ENCODE measurements at places on chromosomes 6 and 20.

DNA sequence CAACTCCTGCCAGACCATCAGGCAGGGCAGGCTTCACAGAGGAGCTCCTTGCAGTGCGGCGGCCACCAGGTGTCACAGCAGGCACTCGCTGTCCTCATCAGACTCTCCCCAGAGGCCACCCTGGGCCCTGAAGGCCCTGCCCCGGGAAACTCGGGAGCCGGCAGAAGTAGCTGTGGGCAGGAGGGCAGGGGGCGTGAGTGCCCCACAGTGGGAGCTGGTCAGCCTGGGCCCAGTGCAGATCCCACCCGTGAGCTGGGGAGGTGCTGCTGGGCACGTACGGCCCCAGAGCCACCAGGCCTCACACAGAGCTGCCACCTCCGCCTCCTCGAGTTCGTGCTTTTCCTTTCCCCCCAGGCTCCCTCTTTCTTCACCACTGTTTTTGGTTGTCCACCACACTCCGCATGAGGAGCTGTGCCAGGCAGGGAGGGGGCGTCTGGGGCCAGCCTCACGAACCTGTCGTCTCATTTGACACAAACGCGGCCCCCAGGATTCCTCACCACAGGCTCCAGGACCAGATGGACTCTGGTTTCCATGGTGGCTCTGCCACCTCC lies 33.8 kb downstream of the FRMD1 start:
- DNase-seq = no peak

DNA sequence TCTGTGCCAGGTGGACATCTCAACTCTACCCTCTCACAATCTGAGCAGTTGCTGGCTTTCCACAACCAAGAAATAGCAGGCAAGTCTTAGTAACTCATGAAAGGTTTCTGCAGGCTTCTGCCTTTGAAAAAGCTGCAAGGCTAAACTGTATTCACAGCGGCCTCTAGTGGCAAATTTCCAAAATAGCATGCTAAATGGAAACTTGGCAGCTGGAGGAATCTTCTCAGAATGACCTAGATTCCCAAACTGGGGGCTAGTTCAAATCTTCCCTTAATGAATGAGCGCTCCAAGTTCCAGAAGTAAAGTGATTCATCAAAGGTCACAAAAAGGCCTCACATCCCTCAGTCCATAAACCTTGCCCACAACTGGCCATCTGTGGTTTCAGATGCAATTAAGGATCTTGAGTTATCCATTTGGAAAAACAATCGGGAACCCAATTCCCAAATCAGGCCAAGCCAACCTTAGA lies 11.9 kb upstream of the CPNE5 start:
- DNase-seq = no peak

- no peak for DNase-seq
Observed at GRCh38 chr6:153989989-153990388, 49.1 kb upstream of the OPRM1 start.

- no peak for DNase-seq
Observed at GRCh38 chr6:112221561-112221960, 32.8 kb downstream of the LAMA4 start.

GRCh38 chr6:81934936-81935335 lies 182.5 kb upstream of the TENT5A start:
- no peak for DNase-seq

- peak; percentile 13 for DNase-seq
Observed at GRCh38 chr6:134352786-134353480, 35.0 kb upstream of the SGK1 start.

DNA sequence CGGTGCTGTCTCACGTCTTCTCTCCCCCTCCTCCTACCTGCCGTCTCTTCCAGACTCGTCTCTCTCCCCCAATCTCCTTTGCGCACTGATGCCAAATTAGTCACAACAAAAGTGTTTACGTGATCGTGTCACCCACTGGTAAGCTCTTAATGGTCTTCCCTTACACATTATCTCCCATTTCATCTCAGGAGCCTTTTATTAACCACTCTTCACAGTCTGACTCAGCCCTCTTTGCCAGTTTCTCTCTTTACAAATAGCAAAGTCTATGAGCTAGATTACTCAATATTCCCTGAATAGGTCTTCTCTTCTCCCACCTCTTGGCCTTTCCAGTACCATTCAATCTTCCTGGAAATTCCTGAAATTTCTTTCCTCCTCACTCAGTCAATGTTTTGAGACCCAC lies 247.0 kb downstream of the ESR1 start:
- no peak for DNase-seq

- no peak for DNase-seq
Observed at GRCh38 chr6:170032706-170033309, 258.1 kb downstream of the DLL1 start.

DNA sequence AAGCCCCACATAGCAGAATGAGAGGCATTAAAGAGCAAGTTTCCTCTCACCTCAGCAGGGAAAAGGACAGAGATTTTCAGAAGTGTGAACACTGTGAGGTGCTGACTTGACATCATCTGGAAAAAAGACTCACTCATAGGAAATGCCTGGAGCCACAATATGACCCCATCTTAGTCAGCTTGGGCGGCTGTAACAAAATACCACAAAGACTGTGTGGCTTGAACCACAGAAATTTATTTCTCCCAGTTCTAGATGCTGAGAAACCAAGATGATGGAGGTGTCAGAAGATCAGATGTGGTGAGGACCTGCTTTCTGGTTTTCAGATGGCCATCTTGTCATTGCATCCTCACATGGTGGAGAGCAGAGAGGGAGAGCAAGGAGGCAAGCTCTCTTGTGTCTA lies 253.1 kb downstream of the ADGB start:
- DNase-seq = no peak

- DNase-seq = no peak
Observed at GRCh38 chr6:55822005-55822404, 53.4 kb downstream of the BMP5 start.

Data from activated CD4-positive, alpha-beta T cell treated with anti-CD3 and anti-CD28 coated beads for 4 hours (primary cell).